ENCODE measurements at places on chromosomes 2 and 18. TPM values are rescaled to one million over a fixed set of nuclear protein-coding genes. Genes with fewer than 3 reads are reported as not detected.

The MARCHF4 gene
- not detected for total RNA-seq

The TMEM200C gene
- 5.7 TPM for total RNA-seq

The CFAP53 gene
- 0.23 TPM for total RNA-seq

The ZDBF2 gene
- total RNA-seq, result 10.0 TPM

The IL1F10 gene
- not detected for total RNA-seq

The KLHL14 gene
- total RNA-seq, result not detected

The SLC9A4 gene
- not detected for total RNA-seq

The SRSF7 gene
- 68.2 TPM for total RNA-seq

The ARHGAP15 gene
- 6.5 TPM for total RNA-seq

All from right cardiac atrium (tissue), 5 donors.